ENCODE measurements at places on chromosomes 2 and 18.
A peak's percentile ranks its signal among the peaks of the same experiment; 100 is the strongest.

DNA sequence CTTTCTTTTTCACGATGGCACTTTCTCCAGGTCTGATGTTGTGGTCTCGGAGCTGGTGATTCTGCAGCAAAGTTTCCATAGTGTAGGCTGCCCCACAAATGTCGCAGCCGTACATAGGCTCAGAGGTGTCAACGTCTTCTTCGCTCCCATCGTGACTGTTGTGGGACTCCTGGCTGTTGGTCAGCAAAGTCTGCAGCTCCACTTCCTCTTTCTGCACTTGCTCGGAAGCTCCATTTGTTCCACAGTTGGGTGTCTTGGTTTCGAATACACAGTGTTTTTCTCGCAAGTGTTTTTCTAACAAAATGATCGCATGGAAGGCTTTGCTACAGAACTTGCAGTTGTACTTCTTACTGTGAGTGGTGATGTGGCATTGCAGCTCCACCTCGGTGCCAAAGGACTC lies 126.8 kb downstream of the ZNF521 start:
- DNase-seq: no peak

DNA sequence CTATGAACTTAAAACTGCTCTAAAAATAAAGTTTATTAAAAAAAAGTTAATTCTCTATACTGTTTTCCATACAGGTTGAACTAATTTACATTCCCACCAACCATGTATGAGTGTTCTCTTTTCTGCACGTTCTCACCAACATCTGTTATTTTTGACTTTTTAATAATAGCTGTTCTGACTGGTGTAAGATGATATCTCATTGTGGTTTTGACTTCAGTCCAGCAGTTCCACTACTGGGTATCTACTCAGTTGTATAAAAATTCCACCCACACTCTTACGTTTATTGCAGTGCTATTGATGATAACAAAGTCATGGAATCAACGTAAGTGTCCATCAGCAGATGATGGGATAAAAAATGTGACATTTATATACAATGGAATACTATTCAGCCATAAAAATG lies 33.7 kb downstream of the SPAG16 start:
- peak; percentile 42 for DNase-seq

DNA sequence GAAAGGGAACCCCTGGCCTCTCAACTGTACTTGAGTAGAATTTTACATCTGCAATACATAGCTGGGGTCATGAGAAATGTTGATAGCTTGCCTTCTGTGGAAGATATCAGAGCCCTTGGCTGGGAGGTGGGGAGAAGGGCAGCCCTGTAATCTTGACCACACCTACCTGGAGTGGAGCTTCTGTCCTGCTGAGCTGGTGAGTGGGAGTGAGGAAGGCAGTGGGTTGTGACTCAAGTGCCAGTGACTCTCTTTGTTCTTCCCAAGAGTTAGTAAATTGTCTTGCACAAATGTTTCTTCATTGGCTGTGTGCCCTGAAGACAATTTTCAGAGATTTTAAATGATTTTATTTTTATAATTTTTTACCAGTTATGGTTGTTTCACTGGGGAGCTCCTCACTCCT lies 277.3 kb downstream of the MBD5 start:
- DNase-seq: no peak

DNA sequence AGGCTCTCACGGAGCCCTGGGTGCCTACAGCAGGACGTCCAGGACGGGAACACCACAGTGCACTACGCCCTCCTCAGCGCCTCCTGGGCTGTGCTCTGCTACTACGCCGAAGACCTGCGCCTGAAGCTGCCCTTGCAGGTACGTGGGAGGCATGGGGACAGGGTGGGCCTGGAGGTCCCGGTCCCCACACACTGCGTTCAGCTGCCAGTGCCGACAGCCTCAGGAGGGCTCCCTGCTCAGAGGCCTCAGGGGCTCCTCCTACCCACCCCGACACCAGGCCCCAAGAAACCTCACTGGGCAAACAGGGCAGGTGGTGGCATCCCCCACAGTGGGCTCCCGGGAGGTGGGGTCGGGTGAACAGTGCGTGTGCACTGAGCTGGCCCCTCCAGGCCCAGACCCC lies 10.8 kb downstream of the ANO7 start:
- no peak for DNase-seq

- DNase-seq: no peak
These were observed 42.9 kb upstream of the TUBA3E start for GRCh38 chr2:130241041-130241707.

DNA sequence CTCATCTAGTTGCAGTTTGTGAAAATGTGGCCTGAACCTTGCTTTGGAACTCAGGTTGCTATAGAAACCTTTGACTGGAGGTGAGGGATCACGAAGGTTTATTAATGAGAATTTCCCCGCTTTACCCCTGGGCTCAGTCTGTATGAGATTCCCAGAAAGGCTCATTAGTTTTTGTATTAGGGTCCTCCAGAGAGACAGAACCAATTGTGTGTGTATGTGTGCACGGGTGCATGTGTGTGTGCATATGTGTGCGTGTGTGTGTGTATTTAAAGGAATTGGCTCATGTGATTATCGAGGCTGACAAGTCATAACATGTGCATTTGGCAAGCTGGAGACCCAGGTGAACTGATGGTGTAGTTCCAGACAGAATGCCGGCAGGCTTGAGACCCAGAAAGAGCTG lies 113.8 kb upstream of the DLX2 start:
- no peak for DNase-seq

DNA sequence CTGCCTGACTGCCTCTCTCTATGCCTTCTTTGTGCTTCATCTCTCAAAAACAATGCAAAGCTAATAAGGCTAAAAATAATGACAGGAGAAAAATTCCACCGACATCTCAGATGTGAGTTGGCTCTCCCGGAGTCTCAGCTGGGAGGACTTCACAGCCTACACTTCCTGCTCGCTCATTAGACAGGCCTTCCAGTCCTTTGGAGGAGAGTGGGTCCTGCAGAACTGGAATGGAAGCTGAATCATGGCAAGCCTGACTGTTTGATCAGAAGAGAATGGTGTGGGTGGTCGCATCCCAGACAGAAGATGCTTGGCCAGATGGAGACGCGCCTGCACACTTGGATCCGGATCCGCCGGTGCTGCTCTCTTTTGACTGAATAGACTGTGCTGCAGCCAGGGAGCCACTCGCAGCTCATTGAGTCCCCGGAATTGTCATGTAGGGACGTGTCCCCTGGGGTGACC lies 49.7 kb downstream of the TRIB2 start:
- DNase-seq: no peak

DNA sequence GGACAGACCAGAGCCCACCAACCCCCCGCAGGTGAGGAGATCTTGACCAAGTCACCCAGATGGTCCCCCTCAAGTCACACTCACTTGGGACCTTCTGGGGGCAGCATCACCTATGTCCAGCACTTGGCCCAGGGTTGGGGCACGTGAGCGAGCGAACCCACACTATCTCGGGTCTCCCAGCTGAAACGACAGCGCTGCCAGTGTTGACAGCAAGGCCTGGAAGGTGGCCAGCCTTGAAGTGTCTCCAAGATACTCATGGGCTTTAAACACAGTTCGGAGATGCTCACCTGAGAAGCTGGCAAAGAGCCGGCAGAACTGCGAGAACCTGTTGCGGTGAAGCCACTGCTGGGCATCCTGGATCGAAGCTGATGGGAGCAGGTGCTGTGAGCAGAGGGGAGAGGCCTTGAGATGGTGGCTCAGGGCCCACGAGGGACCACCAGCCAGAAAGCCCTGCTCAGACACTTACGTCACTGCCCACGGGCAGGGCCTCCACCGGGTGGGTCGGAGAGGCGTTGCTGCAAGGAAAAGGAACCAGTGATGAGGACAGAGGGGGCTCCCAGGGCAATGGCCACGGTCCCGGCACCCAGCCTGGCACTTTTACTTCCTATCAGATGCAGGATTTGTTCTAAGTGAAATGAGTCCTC lies 47.5 kb downstream of the TFCP2L1 start:
- DNase-seq: no peak

DNA sequence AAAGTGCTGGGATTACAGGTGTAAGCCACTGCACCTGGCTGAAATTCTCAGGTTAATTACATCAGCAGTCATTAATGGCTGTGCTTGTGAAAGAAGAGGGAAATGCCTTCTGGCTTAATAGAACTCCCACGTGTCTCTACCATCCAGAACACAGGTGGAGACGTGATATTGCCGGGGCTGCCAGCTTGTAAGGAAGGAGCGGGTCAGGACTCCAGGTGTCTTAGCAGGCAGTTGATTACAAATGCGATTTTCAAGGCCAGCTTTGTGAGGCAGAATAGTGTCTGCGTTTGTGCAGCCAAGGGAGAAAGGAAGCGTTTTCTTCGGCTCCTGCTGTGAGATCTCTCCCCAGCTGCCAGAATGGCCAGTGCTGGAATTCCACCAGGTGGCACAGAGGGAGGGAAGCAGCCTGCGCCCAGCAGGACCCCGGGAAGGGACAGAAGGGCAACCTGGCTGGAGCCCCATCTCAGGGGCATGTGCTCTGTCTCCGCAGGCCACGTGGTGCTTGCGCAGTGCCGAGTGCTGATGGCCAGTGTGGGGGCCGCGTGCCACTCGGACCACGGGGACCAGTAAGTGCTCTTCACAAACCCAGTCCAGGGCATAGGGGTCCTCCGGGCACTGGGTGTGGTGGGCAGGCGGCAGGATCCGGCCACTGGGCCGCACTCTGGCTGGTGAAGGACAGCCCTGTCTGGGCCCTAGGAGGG lies 3.7 kb upstream of the ESPNL start:
- no peak for DNase-seq

DNA sequence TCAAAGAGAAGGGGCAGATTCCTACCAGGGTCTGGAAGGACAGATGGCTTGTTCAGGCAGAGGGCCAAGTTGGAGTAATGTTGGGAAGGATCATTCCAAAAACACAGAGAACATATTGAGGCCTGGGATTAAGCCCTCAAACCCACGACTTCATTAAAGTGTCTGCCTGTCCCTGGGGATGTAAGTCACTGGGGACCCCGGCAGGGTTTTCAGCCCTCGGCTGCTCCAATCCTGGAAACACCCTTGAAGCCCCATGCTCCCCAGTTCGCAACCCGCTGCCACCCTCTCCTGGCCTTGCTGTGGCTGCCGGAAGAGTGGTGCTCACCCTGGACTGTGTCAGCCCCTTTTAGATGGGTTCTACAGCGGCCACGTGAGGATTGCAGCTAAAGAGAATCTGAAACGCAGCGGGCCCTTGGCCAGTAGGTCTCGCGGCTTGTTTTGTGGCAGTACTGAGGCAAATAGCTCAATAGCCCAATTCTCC lies 79.9 kb downstream of the EPAS1 start:
- no peak for DNase-seq

DNA sequence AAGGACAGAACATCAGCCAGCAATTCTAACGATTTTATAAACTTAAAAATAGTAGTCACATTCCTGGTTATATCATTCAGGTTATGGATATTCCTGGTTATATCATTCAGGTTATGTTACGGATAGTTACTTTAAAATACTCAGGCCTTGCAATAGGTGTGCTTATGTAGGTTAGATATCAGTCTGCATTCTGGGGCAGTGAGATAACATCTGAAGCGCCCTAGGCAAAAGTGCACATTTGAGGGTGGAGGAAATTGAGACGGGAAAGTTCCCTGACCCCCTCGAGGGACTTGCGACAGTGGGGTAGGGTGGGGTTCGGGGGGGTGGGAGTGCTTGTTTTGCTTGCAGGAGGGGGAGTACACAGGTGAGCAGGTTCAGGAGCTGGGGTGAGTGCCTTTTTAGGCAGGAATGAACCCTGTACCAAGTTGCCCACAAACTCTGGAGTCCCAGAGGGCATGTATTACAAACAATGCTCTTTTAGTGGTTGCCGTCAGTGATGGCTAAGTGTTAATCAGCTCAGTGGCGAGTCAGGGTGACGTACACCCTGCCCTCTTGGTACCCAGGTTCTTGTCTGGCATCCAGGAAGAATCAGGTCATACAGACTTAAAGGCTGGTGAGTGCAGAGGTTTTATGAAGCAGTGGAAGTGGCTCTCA lies 31.8 kb downstream of the CREG2 start:
- no peak for DNase-seq

DNA sequence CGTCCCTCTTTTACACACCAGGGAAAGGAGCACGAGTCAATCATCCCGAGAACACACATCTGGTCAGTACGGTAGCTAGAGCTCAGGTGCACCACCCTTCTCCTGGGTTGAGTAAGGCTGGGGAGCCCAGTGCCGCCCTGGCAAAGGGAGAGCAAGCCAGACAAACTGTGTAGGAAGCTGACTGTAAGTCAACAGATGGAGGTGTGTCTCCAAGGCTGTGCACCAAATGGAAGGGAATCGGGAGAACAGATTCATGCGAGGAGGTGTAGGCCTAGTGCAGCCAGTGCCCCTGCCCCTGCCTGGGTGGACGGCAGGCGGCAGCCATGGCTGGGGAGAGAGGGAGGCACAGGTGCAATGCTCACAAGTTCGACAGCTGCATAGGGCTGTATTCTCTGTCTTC lies 65.7 kb downstream of the CELF4 start:
- DNase-seq: no peak

DNA sequence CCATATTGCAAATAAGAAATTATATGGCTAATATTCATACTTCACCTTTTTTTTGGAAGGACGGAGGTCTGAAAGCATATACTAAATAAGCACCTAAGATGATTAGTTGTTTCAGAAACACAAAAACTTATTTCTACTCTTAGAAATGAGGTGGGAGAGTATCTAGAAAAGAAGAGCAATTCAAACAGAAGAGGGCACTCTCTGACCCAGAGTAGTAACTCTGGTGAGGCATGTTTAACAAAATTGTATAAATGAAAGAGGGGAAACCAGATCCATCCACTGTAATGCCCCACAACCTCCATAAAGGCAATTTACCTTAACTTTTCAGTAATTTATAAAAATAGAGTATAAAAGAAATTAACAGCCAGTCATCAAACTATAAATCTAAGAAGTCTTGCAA lies 669.6 kb upstream of the VRK2 start:
- no peak for DNase-seq

GRCh38 chr2:233811732-233812131 lies 33.6 kb downstream of the MROH2A start:
- DNase-seq: no peak

DNA sequence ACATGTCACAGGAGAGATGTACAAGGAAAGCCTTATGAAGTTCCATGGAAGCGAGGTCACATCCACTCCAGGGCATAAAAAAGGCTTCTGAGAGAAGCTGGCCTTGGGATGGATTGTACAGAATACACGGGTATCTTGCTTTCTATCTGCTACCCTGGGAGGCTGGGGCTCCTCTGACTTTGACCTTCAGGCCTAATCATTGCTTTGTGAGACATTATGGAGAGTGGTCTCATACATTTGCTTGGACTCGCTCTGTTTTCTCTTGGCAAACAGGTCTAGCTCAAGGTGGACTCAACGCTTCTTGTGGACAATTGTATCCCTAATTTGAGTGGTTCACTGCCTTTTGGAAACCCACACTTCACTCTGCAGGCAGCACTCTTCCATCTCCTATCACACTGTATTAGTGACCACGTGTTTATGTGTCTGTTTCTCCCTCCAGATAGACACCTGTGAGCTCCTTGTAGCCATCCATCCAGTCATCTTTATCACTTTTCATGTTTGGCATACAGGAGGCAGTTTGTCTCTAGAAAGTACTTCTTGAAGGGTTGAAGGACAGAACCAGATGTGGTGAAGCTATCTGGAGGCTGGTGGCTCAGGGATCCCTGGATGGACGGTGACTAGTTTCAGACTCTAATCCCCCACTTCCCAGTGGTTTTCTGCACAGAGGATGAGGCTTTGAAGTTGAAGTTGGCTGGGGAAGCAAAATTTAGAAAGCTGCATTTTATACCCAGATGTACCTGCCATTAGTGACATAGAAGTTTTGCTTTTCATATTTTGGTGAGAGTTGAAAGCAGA lies 267.8 kb downstream of the CYRIA start:
- DNase-seq: no peak

GRCh38 chr2:225097035-225097434 lies 54.8 kb upstream of the DOCK10 start:
- DNase-seq: peak; percentile 36

GRCh38 chr2:116891191-116891590 lies 923.3 kb upstream of the DDX18 start:
- no peak for DNase-seq

Measured in fibroblast of the conjunctiva (primary cell).